ENCODE measurements at places on chromosomes 11 and 22.

GRCh38 chr11:124440608-124441007, 4.9 kb downstream of the OR8B8 start:
- no peak for DNase-seq

GRCh38 chr11:132784441-132784840, 747.9 kb downstream of the OPCML start:
- DNase-seq, result no peak

DNA sequence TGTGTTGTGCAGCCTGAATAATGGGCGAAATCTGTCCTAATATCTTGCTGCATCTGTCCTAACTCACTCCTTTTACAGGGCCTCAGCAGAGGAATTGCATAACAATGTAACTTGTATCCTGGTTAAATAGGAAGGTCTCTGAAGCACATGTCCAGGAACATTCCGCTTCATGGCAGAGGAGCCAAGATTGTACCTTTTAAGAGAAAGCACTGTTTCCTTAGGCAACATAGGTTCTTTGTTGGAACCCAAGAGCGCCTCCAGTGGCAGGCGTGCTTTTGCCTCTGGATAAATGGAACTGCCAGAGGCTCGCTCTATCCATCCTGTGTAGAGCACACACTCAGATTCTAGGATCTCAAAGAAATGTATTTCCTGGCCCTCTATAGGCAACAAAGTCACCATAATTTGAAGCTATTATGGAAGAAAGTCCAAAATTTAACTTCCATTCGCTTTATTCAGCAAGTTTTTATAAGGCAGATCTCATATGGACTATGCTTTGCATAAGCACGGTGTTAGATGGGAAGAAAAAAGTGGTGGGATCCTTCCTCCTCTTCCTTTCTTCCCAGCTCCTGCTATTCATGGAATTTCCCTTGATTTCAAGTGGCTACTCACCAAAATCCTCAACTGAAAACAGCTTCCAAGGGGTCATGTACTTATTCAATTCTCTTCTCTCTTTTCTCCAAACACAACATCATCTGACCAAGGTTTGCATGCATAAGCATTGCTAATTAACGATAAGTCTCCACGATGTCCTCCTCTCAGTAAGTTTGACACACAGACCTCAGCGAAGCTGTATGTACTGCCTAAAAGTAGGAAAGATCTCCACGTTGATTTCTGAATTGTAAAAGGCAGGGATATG, at the start of gene BLID:
Gene BLID, minus strand, starts transcription at position 692 of the 856 bp plus-strand sequence. Its CDS starts 293 bp downstream, at position 399.
- DNase-seq, result no peak

GRCh38 chr11:31797190-31798056, 13.7 kb downstream of the PAX6 start:
- DNase-seq, result no peak

DNA sequence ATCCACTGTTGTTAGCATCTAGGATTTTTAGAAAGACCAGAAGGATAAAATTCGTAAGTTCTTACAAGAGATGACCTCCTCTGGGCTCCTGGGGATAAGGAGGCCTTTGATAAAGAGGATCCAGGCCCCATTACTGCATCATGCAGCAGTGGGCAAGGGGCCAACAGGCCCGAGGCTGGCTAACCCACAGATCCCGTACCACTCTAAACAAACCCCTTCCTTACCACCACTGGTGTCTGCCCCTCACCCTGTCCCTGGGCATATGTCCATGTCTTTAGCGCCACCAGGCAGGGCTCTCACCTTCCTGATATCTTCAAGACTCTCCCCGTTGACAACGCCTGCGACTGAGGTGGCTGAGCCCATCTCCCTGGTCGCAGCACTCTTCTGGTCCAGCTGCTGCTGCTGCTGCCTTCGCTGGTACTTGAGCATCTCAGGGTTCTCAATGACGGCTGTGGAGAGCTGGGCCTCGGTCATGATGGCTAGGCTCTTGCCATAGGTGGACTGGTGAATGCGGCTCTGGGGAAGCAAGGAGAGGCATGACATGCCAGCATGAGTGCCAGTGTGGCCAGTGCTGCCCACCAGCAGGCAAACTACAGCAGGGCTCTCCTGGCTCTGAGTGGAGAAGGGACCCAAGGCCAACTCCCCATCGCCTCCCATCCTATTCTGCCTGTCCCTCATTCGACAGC, 46.2 kb downstream of the HIRA start:
- no peak for DNase-seq

- DNase-seq, result no peak
These were observed 52.3 kb downstream of the RASSF10 start for GRCh38 chr11:13061294-13061990.

DNA sequence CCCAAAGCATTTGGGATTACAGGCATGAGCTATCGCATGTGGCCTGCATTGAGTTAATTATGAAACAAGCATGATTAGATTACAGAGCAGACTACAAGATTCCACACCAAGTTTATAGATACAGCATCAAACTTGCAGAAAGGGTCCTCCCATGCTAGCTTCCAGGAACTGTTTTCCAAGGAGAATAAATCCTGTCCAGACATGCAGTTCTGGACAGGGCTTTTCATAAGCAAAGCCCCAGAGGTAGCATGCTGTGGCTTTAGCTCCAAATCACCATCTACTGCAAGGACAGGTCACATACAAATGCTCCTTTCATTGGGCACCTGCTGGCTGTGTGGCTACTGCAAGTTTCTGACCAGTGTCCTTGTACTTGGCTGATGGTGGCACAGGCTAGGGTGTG, 57.1 kb downstream of the HIRA start:
- no peak for DNase-seq

DNA sequence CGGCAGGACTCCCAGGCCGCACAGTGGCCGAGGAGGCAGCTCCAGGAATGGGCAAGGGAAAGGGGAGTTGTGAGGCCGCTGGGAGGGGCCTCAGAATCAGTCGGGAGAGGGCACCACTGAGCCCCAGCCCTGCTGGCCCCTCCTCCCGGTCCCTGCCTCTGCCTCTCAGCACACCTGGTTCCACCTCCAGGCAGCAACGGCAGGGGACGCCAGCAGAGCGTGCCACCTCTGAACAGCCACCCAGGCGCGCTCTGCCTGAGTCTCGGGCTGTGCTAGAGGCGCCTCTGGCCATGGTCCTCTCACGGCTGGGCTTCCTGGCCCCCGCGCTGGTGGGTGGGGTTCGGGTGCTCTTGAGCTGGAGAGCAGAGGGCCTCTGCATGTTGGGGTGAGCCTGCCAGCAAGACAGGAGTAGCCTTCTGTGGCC, 33.0 kb downstream of the MOB2 start:
- DNase-seq, result no peak

- DNase-seq, result no peak
These were observed 1.5 kb downstream of the HSPB2 start for GRCh38 chr11:111913997-111914396.

DNA sequence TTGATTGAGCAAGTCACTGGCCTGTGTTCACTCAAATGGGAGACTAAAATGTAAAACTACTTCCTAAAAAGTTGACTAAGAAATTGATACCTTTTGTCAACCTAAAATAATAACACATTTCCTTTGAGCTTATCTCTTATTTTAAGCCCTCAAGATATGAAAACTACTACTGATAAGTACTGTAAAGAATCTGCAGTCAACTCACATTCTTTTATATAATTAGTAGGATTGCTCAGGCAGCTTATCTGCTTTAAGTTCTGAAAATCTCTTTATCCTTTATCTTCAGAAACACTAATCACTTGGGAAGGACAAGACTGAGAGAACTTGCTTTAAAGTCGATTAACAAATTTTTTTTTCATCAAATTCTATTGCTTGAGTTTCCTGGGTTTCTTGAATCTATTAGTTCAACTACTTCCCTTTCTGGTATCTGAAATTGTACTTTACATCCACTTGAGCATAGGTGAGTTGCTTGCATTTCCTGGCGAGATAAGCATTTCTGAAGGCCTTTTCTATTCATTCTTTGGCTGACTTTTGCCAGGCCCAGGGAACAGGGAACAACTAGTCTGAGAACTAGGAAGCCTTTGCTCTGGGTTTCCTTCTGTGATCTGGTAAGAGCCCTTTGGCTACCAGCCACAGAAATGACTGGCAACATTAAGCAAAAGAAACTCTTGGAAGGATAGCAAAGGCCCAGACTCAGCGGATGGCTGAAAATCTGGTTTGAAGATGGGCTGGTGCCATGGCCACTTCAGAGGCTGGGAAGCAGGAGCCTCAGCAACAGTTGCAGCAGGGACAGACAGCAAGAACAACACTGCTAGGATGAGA, 19.3 kb upstream of the CSRP3 start:
- DNase-seq, result no peak

DNA sequence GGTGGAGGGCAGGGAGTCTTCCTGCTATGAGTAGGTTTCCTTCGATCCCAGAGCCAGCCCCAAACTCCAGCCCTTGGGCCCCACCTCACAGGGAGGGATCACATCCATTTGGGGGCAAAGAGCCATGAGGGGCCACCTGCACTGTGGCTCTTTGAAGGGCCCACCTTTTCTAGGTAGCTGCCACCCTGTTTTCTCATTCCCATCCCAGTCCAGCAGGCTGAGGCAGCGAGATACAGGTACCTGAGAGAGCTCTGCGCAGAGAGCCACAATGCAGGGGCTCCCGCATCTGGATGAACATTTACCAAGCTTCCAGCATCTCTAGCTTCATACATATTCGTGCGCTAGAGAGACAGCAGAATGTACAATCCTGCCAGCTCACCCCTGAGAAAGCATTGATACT, 16.3 kb downstream of the FXYD6 start:
- no peak for DNase-seq

GRCh38 chr11:16512899-16513241, 156.5 kb upstream of the SOX6 start:
- no peak for DNase-seq

- no peak for DNase-seq
These were observed 57.9 kb downstream of the CD82 start for GRCh38 chr11:44623341-44623730.

DNA sequence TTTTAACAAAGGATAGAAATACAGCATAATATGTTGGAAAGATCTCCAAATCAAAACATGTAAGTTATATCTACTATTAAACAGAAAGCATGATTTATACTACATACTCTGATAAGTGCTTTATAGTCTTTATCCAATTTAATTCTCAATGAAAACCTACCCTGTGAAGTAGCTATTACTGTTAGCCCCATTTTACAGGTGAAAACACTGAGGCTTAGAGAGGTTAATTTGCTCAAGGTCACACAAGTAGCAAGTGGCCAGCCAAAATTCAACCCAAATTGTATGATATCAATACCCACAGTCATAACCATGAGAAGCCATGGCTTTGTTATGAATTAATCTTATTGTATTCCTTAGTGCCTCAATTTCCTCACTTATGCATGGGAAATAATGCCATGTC, 675 bp upstream of the OR5AN1 start:
- no peak for DNase-seq

DNA sequence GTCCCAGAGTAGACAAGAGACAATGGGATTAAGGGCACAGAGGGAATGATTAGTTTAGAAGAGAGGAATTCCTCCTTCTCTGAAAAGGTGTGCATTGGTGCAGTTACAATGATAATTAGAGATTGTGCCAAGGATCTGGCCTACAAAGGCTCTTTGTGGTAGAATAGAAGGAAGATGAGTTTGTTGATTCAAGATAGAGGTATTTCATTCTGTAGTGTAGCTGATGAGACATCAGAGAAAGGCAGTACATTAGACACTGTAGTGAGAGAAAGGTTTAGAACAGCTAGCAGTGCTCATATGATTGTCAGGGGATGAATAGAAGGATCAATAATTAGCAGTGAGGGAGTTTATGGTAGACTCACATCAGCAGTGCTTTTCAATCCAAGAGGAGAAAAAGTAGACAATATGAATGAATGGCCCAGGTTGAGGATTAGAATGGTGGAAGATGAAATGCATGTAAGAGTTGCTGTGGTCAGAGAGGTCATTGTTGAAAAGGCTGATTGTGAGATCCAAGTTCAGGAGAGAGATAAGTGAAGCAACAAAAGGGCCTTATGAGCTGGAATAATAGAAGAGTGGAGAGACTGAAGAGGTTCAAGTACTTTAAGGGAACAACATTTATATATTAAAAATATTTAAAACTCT, 28.9 kb downstream of the SIK2 start:
- DNase-seq, result no peak

DNA sequence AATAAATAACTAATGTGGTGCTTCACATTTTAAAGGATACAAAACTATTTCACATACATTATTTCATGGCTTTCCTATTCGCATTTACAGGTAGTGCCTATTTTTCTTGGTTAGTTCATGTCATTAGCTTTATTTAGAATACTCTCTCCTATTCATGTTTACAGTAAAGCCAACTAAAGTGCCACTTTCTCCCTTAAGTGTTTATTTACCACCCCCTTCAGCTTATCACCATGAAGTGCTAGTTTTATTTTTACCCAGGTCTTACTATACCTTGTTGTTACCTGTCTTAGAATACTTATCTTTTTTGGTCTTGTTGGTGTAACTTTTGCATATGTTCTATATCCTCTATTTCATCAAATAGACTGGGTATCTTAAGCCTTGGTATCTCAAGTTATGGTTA, 715.2 kb upstream of the TENM4 start:
- no peak for DNase-seq

DNA sequence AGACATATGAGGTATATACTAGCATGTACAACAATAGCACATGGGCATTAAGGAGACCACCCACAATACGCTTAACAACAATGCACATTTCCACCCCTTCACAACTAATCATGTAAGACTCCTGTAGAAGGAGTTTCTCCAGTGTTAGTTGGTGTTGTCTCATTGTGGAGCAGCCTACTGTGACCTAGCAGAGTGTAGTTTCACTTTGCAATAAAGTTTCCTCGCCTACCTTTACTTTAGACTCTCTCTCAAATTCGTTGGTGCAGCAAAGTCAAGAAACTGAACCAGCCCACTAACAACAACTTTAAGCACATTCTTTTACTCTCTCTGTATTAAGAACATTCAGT, 863.6 kb downstream of the FAM181B start:
- no peak for DNase-seq

DNA sequence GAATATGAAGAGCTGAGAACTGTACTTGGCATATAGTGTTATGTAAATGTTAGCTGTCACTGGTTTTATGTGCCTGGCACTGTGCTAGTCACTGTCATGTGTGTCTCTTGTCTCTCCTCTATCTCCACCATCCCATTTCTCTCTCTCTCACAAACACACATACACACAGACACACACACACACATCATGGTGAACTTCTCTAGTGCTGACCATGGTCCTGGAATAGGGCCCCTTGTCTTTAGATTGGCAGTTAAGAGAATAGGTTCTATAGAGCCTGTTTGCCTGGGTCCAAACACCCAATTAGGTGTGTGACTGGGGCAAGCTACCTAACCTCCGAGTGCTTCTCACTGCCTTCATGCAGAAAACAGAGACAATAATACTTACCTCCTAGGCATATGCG, 109.7 kb upstream of the NARS2 start:
- DNase-seq, result no peak

- no peak for DNase-seq
These were observed 511 bp upstream of the CLCF1 start for GRCh38 chr11:67373648-67374570.

GRCh38 chr11:66315921-66316811, 678 bp downstream of the CD248 start:
- DNase-seq, result no peak

Measured in urinary bladder (tissue), 4 donors.